CD4-positive, alpha-beta T cell treated with Interleukin-6 for 4 hours (primary cell): ENCODE measurements at places on chromosomes 5 and 9.

- DNase-seq: no peak
These were observed 78.5 kb upstream of the SPATA31D4 start for GRCh38 chr9:81849631-81850259.

DNA sequence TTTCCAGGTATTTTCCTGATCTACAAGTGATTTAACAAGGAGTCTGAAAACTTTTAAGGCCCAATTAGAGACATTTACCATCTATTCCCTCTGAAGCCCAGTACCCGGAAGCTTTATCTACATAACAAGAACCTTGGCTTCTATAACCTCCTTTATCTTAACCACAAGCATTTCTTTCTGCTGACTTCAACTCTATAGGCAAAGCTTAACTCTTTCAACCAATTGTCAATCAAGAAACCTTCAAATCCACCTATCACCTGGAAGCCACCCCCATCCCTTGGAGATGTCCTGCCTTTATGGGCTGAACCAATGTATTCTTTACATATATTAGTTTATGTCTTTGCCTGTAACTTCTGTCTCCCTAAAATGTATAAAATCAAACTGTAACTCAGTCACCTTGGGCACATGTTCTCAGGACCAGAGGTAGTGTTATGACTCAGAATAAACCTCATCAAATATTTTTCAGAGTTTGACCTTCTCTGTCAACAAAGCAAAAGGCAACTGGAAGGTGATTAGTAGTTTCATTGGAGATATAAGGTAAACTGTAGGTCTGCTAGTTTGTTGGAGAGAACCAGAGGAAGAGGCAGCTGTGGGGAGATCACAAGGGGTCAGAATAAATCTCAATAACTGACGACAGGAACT, 13.0 kb upstream of the RIMOC1 start:
- no peak for DNase-seq

- no peak for DNase-seq
These were observed 144.7 kb downstream of the SSBP2 start for GRCh38 chr5:81606150-81606549.

GRCh38 chr9:9819886-9820285, 792.9 kb downstream of the PTPRD start:
- no peak for DNase-seq

GRCh38 chr9:22337261-22337660, 109.4 kb upstream of the DMRTA1 start:
- DNase-seq: no peak

DNA sequence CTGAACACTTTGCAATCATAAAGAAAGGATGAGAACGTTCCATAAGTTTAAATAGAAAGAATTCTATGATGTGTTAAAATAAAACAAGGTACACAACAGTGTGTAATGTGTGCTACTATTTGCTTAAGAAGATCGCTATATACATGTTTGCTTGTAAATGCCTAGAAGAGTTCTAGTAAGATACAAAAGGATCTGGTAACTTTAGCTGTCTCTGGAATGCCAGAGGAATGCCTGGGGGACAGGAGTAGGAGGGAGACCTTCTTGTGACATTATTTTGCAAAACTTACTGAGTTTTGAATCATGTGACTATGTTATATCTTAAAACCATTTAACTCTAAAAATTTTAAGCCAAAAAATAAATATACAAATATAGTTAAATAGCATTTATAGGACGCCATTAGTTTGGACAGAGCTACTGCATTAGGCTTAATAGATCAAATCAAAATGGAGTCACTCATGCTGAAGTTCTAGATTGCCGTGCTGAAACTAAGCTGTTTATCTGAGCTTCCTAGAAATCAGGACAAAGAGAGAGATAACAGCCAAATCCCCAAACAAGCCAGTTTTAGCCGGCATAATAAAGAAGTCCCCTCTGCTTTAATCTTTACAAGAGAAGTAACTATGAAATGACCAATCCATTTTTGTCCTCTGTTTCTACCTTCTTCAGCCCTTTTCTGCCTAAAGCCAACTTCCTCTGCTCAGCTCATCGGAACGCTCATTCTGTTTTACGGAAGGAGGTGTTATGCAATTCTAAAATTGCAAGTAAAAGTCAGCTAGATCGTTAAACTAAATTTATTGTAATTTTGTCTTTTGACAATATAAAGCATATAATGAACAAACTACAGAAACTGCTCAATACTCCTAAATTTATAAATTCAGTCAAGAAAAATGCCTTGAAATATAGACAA, 44.8 kb downstream of the LIX1 start:
- no peak for DNase-seq

GRCh38 chr5:68261569-68262065, 46.1 kb downstream of the PIK3R1 start:
- DNase-seq: no peak

- DNase-seq: no peak
These were observed 21.3 kb downstream of the NR5A1 start for GRCh38 chr9:124485936-124486335.
